Kidney epithelial cell (primary cell): ENCODE measurements at places on chromosomes 5 and 9. TPM values are rescaled to one million over a fixed set of nuclear protein-coding genes. Genes with fewer than 3 reads are reported as not detected.

SHISAL2B gene
- total RNA-seq = not detected in 2 replicates

WWC1 gene
- 118 and 121 TPM in 2 replicates for total RNA-seq

PCDHGB7 gene
- 14.0 and 14.1 TPM in 2 replicates for total RNA-seq

MED22 gene
- 42.0 and 51.8 TPM in 2 replicates for total RNA-seq

TNFSF8 gene
- not detected in 2 replicates for total RNA-seq

ABCA2 gene
- total RNA-seq = 5.3 and 15.4 TPM in 2 replicates

ANKS6 gene
- total RNA-seq = 25.7 and 25.8 TPM in 2 replicates

DMRT1 gene
- 0.08 TPM in 1 of 2 replicates, not detected in the other for total RNA-seq

- DNase-seq = no peak
Observed at GRCh38 chr5:133106343-133106742, 54.5 kb downstream of the HSPA4 start.

- no peak for DNase-seq
Observed at GRCh38 chr9:124126648-124127646, 115.4 kb downstream of the LHX2 start.

GRCh38 chr9:108478431-108479332, 377.1 kb downstream of the ACTL7B start:
- DNase-seq = peak; percentile 45

- DNase-seq = no peak
Observed at GRCh38 chr5:98651715-98652114, 121.7 kb upstream of the RGMB start.

DNA sequence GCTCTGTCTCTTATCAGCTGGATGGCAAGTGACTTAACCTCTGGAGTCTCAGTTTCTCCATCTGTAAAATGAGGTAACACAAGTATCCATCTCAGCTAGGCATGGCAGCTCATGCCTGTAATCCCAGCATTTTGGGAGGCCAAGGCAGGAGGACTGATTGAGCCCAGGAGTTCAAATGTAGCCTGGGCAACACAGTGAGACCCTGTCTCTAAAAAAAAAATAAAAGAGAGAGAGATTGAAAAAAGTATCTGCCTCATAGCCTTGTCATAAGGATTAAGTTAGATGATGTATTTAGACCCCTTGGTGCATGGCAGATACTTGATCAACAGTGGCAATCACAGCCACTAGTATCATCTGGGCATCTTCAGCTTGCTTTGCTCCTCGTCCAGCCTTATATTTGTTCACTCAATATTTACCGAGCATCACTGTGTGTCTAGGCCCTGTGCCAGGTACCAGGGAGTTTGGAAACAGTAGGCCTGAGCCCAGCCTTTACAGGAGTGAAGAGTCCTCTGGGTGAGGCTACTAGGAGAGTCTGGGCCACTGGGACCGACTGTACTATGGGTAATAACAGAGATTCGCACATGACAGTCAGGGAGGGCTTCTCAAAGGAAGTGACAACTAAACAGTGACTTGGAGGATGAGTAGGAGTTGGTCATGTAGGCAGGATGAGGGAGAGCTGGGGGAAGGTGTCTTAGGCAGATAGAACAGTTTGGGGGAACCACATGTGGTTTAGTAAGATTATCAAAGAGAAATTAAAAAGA, 34.2 kb downstream of the CORO2A start:
- DNase-seq = no peak

DNA sequence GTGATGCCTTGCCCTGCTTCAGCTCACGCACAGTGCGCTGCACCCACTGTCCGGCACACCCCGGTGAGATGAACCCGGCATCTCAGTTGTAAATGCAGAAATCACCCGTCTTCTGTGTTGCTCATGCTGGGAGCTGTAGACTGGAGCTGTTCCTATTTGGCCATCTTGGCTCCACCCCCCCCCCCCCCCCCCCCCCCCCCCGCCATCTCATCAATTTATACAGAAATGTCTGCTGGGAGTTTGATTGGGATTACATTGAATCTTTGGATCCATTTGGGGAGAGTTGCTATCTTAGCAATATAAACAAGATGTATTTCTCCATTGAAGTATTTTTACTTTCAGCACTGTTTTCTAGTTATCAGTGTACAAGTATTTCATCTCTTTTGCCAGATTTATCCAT, 55.2 kb downstream of the RIC1 start:
- DNase-seq = no peak
